ENCODE measurements at places on chromosomes 4 and X. TPM values are rescaled to one million over a fixed set of nuclear protein-coding genes. Genes with fewer than 3 reads are reported as not detected.

DNA sequence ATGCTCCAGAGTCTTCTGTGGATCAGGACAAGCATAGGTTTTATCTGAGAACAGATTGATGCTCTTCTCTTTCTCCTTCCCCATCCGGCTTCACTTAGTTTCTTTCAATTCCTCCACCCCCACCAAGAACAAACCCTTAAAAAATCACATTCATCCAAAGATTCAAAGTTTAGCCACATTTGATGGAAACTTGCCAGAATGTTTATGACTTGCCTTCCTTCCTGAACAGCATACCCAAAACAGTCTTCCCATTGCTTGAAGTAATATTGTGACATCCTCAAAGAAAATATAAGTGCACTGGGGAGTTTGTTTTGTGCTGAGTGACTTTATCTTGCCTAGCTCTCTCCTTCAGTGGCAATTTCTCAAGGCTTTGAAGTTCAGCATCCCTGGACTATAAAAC lies 83.0 kb downstream of the MAGEB17 start:
- DNase-seq: no peak

DNA sequence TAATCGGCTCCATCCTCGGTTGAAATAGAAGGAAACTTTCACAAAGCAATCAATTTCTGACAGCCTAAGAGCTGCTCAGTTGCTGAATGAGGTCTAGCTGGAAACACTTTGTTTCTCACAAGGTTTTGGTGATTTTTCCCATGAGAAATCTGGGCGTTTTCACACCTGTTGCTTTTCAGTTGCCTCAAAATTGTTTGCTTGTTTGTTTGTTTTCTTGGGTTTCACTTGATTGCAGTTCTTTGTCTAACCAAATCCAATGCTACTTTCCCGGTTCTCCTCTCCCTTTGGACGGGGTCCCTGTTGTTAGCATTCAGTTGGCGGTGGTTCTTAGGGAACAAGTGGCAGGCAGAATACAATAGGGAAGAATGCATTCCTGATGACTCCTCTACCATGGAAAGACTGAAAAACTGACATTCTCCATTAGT lies 135.5 kb downstream of the PALLD start:
- DNase-seq: no peak

- DNase-seq: no peak
These were observed 104.4 kb downstream of the ARSF start for GRCh38 chrX:3145716-3146115.

DNA sequence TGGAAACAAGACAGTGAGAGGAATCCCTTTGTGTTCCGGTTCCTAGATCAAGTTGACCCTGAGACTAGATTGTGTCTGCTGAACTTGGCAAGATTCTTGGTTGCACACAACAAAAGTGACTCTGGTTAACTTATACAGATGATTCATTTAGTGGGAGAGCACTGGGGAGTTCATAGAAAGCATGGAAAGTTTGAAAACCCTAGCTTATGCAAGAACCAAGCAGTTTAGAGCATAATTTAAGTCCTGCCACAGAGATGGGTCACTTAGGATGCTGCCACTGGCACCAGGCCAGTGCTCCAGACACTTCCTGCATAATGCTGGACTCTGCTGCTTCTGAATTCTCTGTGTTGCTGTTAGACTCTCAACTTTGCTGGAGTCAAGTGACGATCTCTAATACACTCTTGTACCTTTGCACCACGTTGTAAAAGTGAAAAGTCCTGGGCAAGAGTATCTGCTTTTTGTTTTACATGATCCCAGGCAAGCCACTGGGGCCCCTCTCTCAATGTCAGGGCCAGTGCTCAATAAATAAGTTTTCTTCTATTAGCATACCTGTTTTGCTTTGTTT lies 12.7 kb upstream of the DCUN1D4 start:
- no peak for DNase-seq

DNA sequence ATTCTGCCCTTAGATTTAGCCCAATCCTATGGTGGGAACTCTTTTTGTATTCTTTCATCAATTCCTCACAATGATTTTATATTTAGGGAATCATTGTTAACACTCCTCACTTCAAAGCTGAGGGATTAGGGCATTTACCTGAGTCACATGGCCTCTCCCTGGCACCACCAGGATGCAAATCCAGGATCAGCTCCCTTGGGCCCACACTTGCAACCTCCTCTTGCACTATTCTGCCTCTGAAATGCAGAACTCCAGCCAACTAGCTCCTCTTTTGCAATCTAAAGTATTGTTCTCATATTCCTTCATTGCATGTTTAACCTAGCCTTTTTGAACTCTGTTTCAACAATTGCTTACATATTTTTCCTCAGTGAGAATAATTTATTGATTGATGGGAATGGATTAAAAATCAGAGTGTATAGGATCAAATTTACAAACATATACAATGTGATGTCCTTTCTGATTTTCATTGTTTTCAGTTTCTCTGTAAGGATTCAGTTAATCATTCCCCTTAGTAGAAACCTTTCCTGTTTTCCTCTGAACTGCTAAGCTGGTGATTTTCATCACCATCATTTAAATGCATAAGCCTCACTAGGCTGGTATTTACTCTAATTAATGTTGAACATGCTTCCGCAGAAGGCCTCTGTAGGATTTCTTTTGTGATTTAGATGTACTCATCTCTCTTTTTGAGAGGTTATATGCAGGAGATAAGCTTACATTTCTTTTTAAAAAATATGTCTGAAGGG lies 3.3 kb upstream of the RELL1 start:
- no peak for DNase-seq

DNA sequence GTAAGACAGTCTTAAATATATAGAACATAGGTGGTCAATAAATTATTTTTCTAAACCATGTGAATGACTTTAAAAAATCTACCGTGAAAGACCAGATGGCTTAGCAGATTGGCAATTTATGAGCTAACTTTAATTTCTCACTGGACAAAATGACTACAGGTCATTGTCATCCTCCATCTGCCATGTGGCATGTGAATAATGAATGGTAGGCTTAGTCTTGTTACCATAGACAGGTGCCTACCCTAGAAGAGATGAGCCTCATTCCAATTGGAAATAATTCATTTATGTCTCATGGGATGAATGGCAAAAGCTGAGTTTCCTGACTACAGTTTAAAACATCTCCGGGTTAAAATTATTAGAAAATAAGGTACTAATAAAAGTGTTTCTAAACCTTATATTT lies 1043.3 kb downstream of the FAT4 start:
- DNase-seq: no peak

DNA sequence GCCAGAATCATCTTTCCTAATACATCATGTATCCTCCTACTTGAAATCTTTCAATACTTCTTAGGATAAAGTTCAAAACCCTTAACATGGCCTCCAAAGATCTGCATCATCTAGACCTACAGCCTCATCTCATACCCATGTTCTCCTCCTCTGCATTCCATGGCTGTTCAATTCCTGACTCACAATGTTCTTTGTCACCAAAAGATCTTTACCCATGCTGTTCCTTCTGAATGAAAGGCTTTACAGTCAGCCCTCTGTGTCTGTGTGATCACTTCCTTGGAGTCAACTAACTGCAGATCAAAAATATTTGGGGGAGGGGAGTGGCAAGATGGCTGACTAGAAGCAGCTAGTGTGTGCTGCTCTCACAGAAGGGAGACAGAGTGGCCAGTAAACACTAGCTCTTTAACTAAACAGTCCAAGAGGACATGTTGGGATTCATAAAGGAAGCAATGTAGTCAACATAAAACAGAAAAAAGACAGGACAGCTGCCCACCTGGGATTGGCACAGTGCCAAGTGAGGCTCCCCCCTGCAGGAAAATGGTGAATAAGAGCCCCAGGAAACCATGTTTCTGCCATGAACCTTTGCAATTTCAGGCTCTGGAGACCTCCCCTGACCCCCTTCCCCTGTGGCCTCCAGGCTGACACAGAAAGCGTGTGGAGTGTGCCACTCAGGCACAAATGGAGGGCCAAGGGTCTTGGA lies 31.9 kb downstream of the CBR4 start:
- DNase-seq: peak; percentile 34

DNA sequence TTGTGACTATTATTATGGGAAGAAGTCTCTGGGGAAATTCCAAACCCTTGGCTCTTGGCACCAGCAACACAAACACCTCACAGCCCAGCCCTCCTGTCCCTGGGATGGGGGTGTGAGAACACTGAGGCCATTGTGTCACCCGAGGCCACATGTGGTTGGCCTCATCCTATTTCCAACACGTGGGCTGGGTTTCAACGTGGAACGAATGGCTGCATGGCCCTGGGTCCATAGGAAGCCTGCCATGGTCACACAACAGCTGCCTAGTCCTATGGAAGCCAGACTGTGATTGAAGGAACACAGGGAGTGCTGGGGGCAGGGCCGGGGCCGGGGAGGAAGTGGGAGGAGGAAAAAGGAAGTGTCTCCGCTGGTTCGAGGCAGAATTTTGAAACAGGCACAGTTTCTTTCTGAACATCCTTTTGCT lies 10.0 kb downstream of the CLCN4 start:
- DNase-seq: peak; percentile 48

DNA sequence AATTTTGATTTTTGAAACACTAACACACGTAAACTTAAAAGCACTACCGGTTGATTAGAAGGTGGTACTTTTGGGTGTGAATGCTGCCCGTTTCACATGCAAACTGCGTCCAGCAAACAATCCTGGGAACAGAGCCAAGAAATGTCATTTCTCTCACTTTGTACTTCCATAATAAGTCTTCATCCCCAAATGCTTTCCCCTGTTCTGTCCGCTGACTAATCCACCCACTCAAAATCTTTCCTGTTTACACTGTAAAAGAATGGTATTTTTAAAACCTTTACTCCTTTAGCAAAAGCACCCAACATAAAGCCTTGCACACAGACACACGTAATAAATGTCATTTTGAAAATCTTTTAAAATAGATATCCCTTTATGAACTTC lies 39.1 kb upstream of the PDLIM5 start:
- DNase-seq: peak; percentile 64

The CFI gene
- 0.26 TPM for polyA plus RNA-seq

The ADH1A gene
- not detected for polyA plus RNA-seq

GRCh38 chrX:31057291-31057690 lies 14.6 kb downstream of the FTHL17 start:
- DNase-seq: no peak

The FGF5 gene
- polyA plus RNA-seq: 3.9 TPM

The AKAP17A gene
- 12.7 TPM for polyA plus RNA-seq

The SUPT20HL1 gene
- polyA plus RNA-seq: not detected

The TCEAL6 gene
- polyA plus RNA-seq: not detected

DNA sequence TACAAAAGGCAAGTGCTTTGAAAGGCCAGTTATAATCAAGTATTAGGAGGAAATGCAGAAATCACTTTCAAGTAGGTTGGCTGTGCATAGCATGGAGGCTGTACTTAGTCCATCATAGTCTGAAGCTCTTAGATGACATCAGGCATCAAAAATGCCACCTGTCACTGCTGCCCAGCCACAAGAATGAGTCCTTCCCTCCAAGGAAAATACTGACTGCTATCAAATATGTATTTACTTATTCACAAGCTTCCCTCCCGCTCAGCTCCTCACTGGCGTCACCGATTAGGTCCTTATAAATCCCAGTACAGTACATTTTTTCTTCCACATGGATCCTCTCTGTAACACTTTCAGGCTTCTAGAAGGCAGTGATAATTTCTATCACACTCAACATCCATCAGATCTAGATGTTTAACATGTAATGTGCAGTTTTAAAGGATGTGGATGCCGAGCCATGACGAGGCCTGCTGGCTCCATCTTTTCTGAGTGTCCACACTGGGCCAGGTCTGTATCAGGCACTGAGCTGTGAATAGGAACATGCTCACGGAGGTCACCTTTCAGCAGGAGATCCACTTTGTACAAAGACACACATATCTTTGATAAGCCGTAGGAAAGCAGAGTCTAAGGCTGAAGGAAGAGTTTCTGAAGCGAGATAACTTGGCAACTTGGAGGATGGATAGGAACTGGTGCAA lies 121.9 kb downstream of the PALLD start:
- peak; percentile 56 for DNase-seq

DNA sequence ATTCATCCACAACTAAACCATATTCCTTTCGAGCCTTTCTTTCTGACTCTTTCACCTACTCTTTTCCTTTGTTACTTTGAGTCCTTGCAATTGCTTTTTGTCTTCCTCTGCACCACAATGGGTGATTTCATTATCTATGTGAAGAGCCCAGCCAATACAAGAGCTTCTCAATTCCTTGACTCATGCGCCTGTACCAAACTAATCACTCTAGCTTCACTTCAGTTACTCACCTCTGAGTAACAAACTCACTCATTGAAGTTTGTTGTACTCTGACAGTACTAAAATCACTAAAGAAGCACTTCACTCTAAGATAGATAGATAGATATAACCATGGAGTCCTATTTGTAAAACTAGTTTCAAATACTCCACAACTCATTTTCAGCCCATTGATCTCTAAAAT lies 191.7 kb upstream of the EPHA5 start:
- no peak for DNase-seq

The COX7B gene
- 677 TPM for polyA plus RNA-seq

DNA sequence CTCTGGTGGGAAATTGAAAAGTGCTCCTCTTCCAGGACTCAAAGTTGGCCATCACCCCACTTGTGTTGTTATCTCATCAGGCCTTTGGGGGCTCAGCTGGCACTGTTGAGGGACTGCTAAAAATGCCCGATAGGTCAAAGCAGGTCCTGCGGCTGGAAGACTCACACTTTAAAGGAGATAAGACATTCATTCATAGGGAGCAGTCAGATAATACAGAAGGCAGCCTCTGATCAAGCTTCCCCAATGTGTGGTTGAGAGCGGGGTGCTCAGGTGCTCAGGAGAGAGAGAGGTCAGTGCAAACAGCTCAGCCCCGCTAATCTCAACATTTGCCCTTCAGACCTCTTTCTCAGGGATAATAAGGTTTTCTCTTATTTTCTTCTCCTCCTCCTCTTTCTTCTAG lies 70.3 kb downstream of the TMEM154 start:
- no peak for DNase-seq

- no peak for DNase-seq
These were observed 379.7 kb downstream of the SPRY1 start for GRCh38 chr4:123776267-123776666.

The PABPC1L2B gene
- not detected for polyA plus RNA-seq

GRCh38 chrX:68355629-68355920 lies 77.7 kb downstream of the OPHN1 start:
- DNase-seq: peak; percentile 2

DNA sequence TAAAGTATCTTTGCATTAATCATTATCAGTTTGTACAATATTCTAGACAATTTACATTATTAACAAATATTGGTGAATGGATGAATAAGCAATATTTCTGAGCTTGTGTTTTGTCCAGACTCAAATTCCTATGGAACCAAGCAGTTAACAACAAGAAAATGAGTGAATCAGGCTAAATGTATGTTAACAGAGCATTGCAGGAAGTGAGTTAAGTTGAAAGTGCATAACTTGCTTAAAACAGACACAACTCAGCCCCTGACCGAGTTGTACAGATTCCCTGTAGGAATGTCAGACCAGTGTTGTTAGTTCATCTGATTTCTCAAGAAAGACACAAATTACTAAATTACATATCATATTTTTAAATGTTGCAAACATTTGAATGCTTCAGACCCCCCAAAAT lies 23.7 kb upstream of the CSN1S1 start:
- no peak for DNase-seq
